GM03348 (cell line): ENCODE measurements at places on chromosomes 5 and 9.

DNA sequence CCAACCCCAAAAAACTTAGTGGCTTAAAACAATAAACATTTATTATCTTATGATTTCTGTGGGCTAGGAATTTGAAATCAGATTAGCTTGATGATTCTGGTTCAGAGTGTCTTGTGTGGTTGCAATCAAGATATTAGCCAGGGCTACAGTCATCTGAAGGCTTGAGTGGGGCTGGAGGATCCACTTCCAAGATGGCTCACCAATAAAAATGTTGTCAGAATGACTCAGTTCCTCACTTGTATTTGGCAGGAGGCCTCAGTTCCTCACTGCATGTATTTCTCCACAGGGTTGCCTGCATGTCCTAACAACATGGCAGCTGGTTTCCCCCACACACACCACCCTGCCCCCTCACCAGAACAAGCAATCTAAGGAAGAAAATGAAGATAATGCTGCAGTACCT lies 98.2 kb upstream of the NIPBL start:
- DNase-seq = no peak

DNA sequence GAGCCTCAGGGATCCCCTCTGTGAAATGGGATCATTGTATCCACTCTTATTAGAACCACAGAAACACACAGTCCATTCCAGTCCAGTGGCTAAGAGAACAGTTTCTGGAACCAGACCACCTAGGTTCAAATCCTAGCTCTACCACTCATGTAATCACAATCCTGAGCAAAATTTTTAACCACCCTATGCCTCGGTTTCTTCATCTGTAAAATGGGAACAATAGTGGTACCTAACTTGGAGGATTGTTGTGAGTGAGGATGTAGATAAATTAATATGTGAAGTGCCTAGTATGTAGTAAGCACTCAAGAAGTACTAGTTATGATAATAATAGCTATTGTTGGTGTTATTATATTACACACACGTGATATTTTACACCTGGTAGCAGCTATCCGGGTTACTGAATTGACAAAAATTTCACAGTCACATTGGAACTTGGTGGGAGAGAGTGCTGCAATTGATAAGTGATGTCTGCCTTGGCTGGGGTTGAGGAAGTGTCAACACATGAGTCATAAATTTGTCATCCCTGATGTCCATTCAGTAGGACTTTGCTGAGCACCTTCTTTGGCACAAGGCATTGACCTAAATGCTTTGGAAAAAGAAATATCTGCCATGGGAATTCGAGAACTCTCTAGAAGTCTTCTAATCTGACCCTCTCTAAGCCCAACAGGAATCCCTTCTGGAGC lies 68.4 kb downstream of the COL27A1 start:
- DNase-seq = peak; percentile 42

- DNase-seq = no peak
These were observed 7.4 kb downstream of the TMOD1 start for GRCh38 chr9:97508852-97509251.

DNA sequence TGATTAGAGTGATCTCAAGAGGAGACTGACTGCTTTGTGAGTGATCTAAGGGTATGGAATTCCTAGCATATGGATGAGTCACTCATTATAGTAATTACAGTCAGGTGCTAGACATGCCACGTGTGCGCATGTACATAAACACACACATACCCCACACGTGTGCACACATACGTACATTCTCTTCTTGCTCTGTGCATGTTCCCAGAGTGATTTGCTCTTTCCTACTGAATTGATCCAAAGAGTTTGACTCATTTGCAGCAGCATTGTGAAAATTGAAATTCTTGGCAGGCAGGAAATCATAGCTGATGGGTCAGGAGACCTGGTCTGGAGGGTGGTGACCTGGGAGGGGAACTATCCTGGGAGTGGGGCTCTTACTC lies 63.8 kb downstream of the ANGPTL2 start:
- no peak for DNase-seq

DNA sequence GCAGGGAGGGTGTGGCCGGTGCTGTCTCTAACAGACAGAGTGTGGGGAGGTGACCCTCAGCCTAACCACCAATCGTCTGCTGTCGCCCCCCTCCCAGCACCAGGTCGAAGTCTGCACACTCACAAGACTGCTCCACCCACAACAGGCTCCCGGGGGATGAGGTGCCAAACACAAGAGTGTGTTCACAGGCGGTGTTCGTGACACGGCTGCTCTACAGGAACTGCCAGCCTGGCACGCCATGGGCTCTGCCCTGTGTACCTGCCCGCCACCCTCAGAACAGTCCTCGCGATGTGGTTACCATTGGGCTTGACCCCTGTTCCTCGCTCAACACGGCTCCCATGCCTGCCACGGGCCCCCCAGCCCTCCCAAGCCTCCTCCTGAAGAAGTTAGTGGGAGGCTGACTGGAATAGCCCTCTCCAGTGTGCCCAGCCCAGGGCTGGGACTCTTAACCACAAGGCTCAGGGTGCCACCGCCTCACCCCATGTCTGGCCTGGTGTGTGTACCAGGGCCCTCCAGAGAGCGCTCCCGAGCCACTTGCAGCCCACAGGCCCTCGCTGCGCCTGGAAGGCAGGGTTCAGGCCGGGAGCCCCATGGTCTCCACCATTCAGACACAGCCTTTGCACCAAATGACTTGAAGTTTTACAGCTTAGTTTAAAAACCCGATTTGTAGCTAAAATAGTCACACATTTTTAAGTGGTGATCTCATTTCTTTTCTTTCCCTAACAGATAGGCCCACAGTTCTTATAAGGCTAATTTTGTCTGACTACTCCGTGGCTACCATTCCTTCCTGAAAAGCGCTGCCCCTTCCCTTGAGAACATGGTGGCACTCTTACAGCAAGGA lies 102.5 kb downstream of the CAMSAP1 start:
- DNase-seq = no peak

- no peak for DNase-seq
These were observed 148.7 kb upstream of the GDNF start for GRCh38 chr5:37988454-37989046.

GRCh38 chr5:165877475-165877874 lies 2372.1 kb downstream of the MAT2B start:
- no peak for DNase-seq

GRCh38 chr5:159734366-159734765 lies 181.9 kb upstream of the ADRA1B start:
- DNase-seq = no peak

GRCh38 chr9:131704141-131704983 lies 35.5 kb downstream of the RAPGEF1 start:
- no peak for DNase-seq

DNA sequence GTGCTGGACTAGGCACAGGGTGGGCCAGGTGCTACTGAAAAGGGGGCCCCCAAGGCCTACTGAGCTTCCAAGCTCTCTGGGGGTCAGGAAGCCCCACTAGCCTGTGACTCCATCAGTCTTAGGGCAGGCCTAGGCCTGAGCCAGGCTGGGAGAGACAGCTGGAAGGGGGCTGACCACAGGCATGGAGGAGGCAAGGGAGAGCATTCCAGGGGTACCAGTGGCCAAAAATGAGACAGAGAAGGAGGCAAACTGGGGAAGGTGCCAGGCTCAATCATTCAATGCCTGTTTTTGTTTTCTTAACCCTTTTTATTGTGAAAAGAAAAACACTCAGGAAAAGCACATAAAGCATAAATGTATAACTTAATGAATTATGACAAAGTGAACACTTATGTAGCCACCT lies 26.2 kb upstream of the TCF7 start:
- DNase-seq = peak; percentile 84

DNA sequence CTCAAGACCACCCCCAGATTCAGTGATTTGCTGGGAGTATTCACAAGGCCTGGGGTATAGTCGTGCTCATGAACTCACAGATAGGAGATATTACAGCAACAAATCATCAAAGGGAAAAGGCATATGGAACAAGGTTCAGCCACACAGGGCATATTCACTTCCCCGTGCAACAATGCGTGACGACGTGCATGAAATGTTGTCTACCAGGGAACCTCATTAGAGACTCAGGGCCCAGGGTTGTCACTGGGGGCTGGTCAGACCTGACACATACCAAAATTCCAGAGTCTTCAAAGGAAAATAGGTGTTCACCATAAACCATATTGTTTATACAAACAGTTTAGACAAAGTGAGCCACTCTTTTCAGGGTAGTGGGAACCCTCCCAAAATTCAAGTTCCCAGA lies 212.4 kb downstream of the RFK start:
- DNase-seq = no peak

DNA sequence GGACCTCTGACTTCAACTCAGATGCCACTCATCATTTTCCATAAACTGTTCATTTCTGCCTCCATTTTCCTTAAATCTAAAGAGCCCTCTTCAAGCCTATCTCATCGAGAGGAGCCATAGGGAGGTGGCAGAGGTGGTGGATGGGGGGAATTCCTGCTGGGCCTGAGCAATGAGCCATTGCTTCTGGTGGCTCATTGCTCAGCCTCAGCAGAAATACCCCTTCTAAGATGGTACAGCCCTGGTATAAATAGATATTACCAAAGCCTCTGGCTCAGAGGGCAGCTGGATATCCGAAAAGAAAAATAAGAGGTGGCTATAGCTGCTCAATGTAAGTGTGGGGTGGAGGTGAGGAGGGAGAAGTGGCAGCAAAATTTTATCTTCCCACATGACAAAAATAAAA lies 313.5 kb downstream of the CAAP1 start:
- DNase-seq = no peak

DNA sequence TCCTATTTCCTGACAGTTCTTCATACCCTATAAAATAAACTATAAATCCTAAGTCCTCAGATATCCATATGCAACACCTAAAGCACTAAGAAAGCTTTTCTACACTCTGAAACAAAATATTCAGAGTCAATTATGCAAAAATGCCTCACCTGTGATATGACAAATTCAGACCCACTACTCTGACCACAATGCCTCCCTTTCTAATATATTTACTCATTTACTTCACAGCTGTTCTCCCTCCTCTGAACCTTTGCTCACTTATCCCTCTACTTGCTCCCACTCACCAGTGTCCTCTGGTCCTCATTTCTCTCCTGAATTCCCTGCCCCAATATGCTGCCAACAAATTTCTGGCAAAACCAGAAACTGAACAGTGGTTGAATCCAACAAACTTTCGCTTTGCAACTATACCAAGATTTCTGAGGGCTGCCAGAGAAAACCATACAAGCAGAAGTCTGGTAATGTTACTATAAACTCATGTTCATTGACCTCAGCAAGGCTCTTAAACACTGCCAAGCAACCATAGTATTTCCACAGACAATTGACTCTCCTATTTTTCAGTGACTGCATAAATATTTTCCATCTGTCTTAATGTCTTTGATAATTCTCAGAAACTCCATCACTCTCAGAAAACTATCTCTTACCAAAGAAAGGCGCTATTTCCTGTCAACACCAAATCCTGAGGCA lies 7.1 kb downstream of the CCNH start:
- DNase-seq = no peak
